B cell (primary cell): ENCODE measurements at places on chromosomes 3 and 15. TPM values are rescaled to one million over a fixed set of nuclear protein-coding genes. Genes with fewer than 3 reads are reported as not detected.

Gene TSPAN3
- total RNA-seq = 109 TPM in 2 replicates

Gene TNFAIP8L3
- total RNA-seq = not detected in 2 replicates

Gene ITIH3
- total RNA-seq = not detected in 2 replicates

Gene TTC21A
- 106 and 116 TPM in 2 replicates for total RNA-seq

Gene KCNH8
- 4.0 and 4.3 TPM in 2 replicates for total RNA-seq

Gene KBTBD8
- 27.6 and 32.6 TPM in 2 replicates for total RNA-seq

Gene SI
- total RNA-seq = not detected in 2 replicates

Gene CLEC3B
- total RNA-seq = 0.34 TPM in 1 of 2 replicates, not detected in the other

DNA sequence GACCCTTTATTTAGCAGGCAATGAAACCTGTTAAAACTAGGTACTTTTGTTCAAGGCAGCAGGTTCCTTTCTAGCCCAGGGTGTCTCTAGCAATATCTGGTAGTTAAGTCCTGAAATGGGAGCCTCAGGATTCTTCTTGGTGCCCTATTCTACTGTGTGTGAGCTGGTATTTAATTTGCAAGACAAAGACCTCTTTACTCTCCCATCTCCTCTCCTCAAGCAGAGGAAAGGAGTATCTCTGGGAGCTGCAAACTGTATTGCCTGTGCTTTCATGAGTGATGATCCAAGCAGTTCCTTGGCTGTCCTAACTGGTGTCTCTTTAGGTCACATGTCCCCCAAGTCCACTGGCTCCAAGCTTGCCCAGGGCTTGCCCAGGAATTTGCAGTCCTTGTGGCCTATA lies 188.2 kb downstream of the SI start:
- no peak overlapping the region for H3K4me3 ChIP-seq
- no peak overlapping the region for H3K27ac ChIP-seq
- no peaks in the 10 kb centered on the region for H3K27me3 ChIP-seq
- H3K4me1 ChIP-seq = no peaks in the 10 kb centered on the region

DNA sequence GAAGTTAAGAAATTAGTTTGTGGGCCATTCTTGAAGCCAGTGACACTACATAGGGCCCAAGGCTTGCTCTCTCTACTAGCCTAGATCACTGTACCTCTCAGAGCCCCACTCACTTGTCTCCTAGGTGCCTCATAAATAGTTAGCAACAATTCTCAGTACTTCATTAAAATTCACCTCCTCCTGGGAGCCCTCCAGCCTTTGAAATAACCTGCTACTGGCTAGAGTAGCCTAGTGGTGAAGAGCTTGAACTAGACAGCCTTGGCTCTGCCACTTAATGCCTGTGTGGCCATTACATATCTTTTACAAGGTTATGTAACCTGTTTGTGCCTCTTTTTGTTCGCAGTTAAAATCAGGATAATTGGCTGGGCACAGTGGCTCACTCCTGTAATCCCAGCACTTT lies 89.3 kb downstream of the UBE2E2 start:
- H3K4me1 ChIP-seq = peaks cover 17% of the 10 kb centered on the region
- H3K27ac ChIP-seq = no peak overlapping the region
- no peaks in the 10 kb centered on the region for H3K36me3 ChIP-seq
- H3K27me3 ChIP-seq = no peaks in the 10 kb centered on the region
- no peak overlapping the region for H3K4me3 ChIP-seq

- no peak for DNase-seq
- no peaks in the 10 kb centered on the region for H3K27me3 ChIP-seq
- no peak overlapping the region for H3K27ac ChIP-seq
- no peaks in the 10 kb centered on the region for H3K36me3 ChIP-seq
Measured at GRCh38 chr15:27077790-27078189, 106.8 kb downstream of the GABRG3 start.

GRCh38 chr3:43028678-43029490 lies 49.8 kb downstream of the GASK1A start:
- no peak for DNase-seq
- no peak overlapping the region for H3K4me3 ChIP-seq
- H3K4me1 ChIP-seq = peaks cover 4% of the 10 kb centered on the region
- H3K27me3 ChIP-seq = no peaks in the 10 kb centered on the region

GRCh38 chr15:36826948-36827347 lies 247.5 kb downstream of the CDIN1 start:
- no peaks in the 10 kb centered on the region for H3K4me1 ChIP-seq
- no peaks in the 10 kb centered on the region for H3K27me3 ChIP-seq
- no peaks in the 10 kb centered on the region for H3K36me3 ChIP-seq
- no peak overlapping the region for H3K27ac ChIP-seq
- DNase-seq = no peak

GRCh38 chr3:186213946-186214345 lies 105.1 kb upstream of the ETV5 start:
- DNase-seq = no peak
- H3K27ac ChIP-seq = no peak overlapping the region
- H3K36me3 ChIP-seq = no peaks in the 10 kb centered on the region
- H3K4me3 ChIP-seq = no peak overlapping the region
- no peaks in the 10 kb centered on the region for H3K27me3 ChIP-seq

- H3K36me3 ChIP-seq = no peaks in the 10 kb centered on the region
- H3K4me3 ChIP-seq = no peak overlapping the region
- no peak overlapping the region for H3K27ac ChIP-seq
- no peak for DNase-seq
- no peaks in the 10 kb centered on the region for H3K27me3 ChIP-seq
- no peaks in the 10 kb centered on the region for H3K4me1 ChIP-seq
Measured at GRCh38 chr15:32941823-32942222, 224.0 kb downstream of the GREM1 start.

GRCh38 chr15:34700891-34701427 lies 53.8 kb downstream of the GJD2 start:
- no peak for DNase-seq
- H3K36me3 ChIP-seq = no peaks in the 10 kb centered on the region
- H3K4me1 ChIP-seq = no peaks in the 10 kb centered on the region
- H3K4me3 ChIP-seq = no peak overlapping the region

DNA sequence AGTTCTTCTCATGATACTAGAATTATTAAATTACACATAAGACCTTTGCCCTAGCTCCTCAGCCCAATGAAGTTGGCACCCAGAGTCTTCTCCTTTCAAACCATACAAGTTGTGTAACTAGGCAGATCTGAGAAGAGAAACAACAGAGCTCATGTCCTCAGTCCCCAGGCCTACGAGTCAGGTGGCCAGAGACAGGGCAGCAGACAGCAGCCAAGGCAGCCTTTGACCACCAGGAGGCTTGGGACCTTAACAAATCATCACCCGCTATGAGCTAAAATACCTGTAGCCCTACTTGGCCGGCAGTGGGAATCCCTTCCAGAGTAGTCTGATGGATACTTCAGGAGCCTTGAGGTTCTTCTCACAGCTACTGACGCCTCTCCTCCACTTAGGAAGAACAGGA lies 18.3 kb downstream of the STIMATE start:
- H3K27me3 ChIP-seq = no peaks in the 10 kb centered on the region
- H3K36me3 ChIP-seq = peaks cover 6% of the 10 kb centered on the region
- H3K4me3 ChIP-seq = no peak overlapping the region
- no peak overlapping the region for H3K27ac ChIP-seq
- no peaks in the 10 kb centered on the region for H3K4me1 ChIP-seq

DNA sequence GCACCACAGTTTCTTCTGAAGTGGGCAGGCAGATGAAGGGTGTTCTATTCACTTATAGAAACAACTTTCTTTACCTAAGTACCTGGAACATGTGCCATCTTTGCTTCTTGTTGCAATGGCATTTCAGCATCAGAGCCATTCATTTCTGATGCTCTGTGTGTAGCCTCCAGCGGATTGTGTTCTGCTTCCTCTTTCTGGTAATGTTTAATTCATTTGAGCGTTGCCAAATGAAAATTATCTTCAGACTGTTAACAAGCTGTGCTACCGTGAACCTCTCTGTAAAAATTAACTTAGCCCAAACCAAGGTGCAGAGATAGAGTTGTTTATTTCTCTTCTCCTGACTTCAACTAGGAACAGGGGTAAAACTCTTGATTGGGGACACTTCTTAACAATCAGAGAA lies 302.0 kb downstream of the EDEM1 start:
- H3K36me3 ChIP-seq = no peaks in the 10 kb centered on the region
- no peaks in the 10 kb centered on the region for H3K27me3 ChIP-seq
- H3K27ac ChIP-seq = no peak overlapping the region
- DNase-seq = no peak
- H3K4me1 ChIP-seq = no peaks in the 10 kb centered on the region
- H3K4me3 ChIP-seq = no peak overlapping the region

DNA sequence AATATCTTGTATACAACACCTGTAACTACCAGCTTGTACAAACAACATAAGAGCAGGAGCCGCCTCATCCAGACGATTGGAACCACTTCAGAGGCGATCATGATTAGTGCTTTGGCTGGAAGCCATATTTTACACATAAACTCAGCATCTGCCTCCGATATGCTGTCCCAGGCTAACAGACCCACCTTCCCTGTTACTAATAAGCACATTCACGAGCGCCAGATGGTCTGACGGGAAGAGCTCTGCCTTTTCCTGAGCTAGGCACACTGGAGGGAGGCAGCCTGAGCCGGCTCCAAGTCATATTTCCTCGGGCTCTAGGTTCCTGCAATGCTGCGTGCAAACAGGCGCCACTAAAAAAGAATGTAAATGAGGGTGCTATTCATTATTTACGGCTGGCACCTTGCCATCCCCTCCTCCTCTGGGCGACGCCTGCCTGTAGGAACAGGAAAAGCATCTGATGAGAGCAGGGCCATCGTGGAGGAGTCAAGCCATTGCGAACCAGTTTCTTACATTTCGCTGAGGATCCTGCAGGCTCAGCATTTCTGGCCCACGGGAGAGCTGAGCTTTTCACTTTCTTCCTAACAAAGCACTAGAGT lies 98.2 kb downstream of the ANXA2 start:
- DNase-seq = no peak
- no peaks in the 10 kb centered on the region for H3K4me1 ChIP-seq
- no peak overlapping the region for H3K4me3 ChIP-seq
- peaks cover 3% of the 10 kb centered on the region for H3K27me3 ChIP-seq

DNA sequence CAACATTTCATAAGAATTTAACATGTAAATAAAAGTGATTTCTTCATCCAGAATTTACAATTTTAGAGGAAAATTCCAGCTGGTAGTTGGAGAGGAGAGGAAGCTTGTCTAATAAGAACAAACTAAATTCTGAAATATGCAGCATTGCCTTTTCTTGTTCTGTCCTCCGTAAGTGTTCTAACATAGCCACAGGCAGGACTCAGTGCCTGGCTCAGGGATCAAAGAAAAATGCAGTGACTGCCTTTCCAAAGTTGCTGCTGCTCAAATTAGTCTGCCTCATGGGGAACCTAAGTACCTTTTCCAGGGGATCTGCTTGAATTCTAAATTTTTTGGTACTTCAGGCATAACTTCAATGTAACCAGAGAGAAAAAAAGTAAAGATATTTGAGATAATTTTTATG lies 713.0 kb upstream of the CADM2 start:
- no peak overlapping the region for H3K4me3 ChIP-seq
- H3K27me3 ChIP-seq = no peaks in the 10 kb centered on the region
- no peak overlapping the region for H3K27ac ChIP-seq
- no peaks in the 10 kb centered on the region for H3K36me3 ChIP-seq

- H3K4me1 ChIP-seq = peaks cover 28% of the 10 kb centered on the region
- H3K27me3 ChIP-seq = no peaks in the 10 kb centered on the region
- no peaks in the 10 kb centered on the region for H3K36me3 ChIP-seq
- no peak for DNase-seq
Measured at GRCh38 chr15:40449275-40449674, 8.5 kb downstream of the BAHD1 start.
